CD4-positive, alpha-beta T cell treated with Interleukin-15 for 4 hours (primary cell): ENCODE measurements at places on chromosomes 5 and 9.

GRCh38 chr5:166022065-166022464 lies 2269.4 kb upstream of the WWC1 start:
- no peak for DNase-seq

GRCh38 chr5:74127381-74128320 lies 501.7 kb downstream of the ARHGEF28 start:
- DNase-seq: no peak

- no peak for DNase-seq
Observed at GRCh38 chr5:134451936-134452505, 40.3 kb upstream of the CDKN2AIPNL start.

- no peak for DNase-seq
Observed at GRCh38 chr9:122180633-122181032, 20.9 kb downstream of the MORN5 start.

GRCh38 chr5:76801159-76801802 lies 17.5 kb upstream of the F2RL1 start:
- DNase-seq: no peak

DNA sequence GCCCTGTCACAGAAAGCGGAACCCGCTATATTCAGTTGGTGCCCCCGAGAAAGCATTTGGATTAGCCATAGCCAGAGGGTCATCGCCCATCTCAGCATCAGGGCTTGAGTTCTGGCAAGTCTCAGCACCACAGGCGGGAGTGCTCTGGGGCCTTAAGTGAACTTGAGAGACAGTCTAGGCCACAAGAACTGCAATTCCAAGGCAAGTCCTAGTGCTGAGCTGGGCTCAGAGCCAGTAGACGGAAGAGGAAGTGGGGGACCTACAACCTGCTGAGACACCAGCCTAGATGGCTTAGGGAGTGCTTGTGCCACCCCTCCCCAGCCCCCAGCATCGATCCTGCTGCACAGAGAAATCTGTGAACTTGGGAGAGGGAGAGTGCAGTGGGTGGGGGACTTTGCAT lies 594.9 kb downstream of the CCDC171 start:
- DNase-seq: no peak

DNA sequence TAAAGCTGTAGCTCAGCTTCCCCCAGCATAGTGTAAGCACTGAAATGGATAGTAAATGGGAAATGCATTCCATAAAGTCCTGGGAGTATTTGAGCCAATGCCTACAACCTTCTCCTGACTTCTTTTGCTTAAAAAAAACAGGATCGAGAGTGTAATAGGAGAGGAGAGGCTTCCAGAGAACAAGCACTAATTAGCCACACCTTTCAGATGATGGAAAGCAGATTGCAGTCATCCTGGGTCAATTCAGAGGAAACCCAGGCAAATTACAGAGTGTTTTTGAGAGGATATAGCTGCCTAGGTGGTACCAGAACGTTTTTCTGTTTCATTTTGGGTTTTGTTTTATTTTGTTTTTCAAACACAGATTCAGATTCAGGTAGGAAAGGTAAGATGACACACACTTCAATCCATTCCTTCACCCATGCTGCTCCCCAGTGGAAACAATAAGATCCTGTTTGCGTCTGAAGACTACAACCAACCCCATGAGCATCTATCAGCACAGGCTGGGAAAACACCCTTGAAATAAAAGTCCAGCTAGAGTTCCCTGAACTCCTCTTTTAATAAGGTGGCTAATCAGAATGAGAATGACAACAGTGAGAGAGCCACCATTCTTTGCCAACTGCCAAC lies 95.6 kb downstream of the RFK start:
- no peak for DNase-seq

DNA sequence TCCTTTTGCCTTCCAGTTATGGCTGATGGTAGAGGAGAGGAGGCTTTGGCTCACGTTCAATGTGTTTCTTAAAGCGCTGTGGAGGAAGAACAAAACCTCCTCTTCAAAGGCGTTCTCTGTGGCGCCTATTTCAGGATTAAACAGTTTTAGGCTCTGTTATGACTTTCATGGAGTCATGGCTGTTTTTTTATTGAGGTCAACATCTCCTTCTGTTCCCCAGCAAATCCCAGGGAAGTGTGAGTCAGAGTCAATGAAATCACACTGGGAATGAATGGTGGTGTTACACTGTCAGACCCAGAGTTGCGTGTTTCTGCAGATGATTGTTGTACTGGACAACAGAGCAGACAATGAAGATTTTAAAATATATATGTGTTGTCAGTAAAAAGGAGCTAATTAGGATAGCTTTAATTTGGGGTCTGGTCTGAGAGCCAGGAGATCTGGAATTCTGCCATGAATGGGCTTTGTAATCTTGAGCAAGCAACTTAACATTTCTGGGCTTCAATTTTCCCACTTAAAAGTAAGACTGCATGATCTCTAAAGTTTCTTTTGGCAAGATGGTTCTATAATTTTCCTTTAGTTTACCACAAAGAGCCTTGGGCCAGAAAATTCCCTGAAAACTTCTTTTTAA lies 240.7 kb downstream of the CSNK1G3 start:
- no peak for DNase-seq

GRCh38 chr9:133621725-133622267 lies 12.6 kb upstream of the FAM163B start:
- DNase-seq: no peak

- no peak for DNase-seq
Observed at GRCh38 chr9:84224246-84224645, 116.3 kb downstream of the SLC28A3 start.

GRCh38 chr5:127373858-127374491 lies 83.4 kb downstream of the MEGF10 start:
- no peak for DNase-seq

GRCh38 chr9:134071149-134071548 lies 3.3 kb upstream of the BRD3 start:
- DNase-seq: no peak

DNA sequence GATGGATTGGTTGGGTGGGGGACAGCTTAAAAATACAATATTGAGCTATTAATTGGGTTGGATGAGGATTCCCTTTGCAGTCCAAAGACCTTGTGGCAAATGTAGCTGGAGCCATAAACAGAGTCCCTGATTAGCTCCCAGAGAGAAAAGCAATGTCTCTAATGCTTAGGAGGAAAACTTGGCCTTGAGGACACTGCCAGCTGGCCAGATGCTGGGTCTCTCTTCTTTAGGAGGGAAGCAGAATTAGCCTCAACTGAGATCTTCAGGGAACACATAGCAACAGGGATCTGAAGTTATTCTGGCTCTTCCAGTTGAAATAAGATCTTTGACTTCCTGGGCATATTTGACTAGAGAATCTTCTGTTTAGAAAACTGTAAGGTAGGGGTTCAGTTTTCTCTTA lies 121.7 kb upstream of the WWC1 start:
- DNase-seq: no peak

GRCh38 chr9:133004091-133004998 lies 25.9 kb downstream of the GFI1B start:
- DNase-seq: no peak
